ENCODE measurements at places on chromosomes 6 and 20.

DNA sequence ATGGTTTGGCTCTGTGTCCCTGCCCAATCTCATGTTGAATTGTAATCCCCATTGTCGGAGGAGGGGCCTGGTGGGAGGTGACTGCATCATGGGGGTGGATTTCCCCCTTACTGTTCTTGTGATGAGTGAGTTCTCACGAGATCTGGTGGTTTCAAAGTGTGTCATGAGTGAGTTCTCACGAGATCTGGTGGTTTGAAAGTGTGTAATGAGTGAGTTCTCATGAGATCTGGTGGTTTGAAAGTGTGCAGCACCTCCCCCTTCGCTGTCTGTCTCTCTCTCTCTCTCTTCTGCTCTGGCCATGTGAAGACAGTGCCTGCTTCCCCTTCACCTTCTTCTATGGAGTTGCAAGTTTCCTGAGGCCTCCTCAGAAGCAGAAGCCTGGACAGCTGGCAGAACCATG lies 87.6 kb downstream of the MYLK4 start:
- no peak for DNase-seq

GRCh38 chr20:37522260-37523011 lies 1.4 kb downstream of the NNAT start:
- peak; percentile 88 for DNase-seq

GRCh38 chr6:75204959-75205775 lies 686 bp downstream of the COL12A1 start:
- peak; percentile 80 for DNase-seq

DNA sequence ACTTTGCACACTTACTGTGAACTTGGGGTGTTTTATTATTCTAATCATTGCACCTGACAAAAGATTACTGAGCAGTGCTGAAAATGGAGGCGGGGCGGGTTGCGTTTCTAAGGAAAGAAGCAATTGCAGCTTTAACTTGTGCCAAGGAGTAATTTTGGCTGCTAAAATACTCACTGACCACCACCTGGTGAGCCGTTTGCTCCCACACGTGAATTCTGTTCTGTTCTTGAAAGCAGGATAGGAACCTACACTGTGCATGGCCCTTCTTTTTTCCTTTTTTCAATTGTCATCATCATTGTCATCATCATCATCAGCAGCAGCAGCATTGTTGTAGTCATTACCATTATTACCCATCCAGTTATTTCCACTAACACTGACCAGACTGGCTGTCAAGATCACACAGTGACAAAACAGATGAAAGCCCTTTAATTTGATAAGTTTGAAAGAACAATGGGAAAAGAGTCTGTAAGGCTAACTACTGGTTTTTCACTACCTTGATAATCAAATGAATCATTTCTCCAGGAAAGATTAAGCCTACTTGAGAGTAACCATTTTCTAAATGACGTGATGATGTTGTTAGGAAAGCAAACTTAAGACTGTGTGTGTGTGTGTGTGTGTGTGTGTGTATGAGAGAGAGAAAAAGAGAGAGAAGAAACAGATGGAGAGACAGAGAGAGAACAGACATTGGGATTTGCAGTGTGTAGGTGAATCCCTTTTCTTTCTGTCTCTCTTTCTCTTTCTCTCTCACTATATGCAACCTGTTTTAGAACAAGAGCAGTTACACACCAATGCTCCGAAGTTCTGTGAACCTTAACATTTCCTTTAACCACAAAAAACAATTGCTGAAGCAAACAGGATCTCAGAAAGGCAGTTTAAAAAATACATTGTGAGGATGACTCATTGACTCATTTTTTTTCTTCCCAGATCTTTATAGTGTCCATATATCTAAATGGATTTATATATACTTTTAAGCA lies 3.8 kb downstream of the RIPOR2 start:
- no peak for DNase-seq

- peak; percentile 93 for DNase-seq
Measured at GRCh38 chr6:2970753-2971419, 481 bp downstream of the SERPINB6 start.

DNA sequence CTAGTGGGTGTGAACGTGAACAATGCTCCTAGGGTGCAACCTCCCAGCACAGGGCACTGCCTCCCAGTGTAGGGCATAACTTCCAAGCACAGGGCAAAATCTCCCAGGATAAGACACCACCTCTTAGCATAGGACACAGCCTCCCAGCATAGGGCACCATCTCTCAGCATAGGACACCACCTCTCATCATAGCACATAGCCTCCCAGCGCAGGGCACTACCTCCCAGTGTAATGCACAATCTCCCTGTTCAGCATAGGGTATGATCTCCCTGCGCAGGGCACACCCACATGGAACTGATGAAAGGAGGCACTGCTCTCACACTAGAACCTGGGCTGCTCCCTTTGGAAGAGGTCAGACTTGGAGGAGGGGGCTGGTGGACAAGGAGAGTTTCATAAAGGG lies 21.3 kb upstream of the CST1 start:
- DNase-seq = no peak

GRCh38 chr6:91653895-91654294 lies 1067.0 kb upstream of the MAP3K7 start:
- DNase-seq = no peak

DNA sequence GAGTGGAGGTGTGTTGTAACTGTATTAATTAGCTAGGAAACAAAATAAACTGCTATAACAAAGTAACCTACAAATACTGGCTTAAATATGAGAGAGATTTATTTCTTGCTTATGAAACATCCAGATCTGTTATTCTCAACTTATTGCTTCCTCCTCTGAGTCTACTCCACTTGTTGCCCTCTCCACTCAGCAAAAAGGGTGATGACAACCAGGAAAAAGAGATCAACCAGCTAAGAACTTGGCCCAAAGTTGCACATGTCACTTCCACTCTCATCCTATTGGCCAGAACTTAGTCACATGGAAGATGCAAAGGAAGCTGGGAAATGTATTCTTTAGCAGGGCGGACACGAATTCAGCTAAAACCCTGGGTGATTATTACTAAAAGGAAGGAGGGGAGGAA lies 5.2 kb upstream of the TP53RK start:
- no peak for DNase-seq

Data from upper lobe of right lung (tissue), 1 donor.